ENCODE measurements at places on chromosomes 7 and 10.

DNA sequence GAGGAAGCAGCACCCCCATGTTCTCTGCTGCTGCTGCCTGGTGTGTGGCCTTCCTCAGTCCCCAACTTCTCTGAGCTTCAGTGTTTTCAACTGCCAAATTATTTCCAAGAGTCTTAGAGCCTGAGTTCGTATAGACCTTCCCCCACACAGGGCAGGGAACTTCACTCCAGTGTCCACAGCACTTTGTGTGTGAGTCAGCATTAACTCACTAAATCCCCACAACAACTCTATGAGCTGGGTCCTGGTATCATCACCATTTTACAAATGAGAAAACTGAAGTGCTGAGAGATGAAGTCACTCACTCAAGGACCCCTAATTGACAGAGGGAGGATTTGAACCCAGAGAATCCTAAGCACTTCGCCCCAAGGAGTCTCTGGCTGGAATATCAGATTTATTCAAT, 48.3 kb downstream of the ADCYAP1R1 start:
- DNase-seq: no peak

DNA sequence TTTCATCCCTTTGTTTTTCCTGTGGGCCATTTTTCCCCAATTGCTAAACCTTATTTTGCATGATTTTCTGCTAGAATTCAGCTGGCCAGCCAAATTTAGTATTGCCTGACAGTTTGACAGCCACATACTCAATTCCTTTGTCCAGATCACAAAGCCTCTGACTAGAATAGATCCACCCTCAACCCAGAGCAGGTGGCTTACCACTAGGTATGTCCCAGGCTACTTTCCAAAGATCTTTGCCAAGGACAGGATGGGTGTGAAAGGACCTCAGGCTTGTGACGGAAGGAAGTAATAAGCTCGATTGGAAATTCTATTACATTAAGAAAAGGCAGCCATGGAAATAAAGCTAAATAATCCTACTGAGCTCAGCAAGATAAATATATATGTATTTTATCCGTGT, 50.6 kb upstream of the AGK start:
- DNase-seq: no peak

DNA sequence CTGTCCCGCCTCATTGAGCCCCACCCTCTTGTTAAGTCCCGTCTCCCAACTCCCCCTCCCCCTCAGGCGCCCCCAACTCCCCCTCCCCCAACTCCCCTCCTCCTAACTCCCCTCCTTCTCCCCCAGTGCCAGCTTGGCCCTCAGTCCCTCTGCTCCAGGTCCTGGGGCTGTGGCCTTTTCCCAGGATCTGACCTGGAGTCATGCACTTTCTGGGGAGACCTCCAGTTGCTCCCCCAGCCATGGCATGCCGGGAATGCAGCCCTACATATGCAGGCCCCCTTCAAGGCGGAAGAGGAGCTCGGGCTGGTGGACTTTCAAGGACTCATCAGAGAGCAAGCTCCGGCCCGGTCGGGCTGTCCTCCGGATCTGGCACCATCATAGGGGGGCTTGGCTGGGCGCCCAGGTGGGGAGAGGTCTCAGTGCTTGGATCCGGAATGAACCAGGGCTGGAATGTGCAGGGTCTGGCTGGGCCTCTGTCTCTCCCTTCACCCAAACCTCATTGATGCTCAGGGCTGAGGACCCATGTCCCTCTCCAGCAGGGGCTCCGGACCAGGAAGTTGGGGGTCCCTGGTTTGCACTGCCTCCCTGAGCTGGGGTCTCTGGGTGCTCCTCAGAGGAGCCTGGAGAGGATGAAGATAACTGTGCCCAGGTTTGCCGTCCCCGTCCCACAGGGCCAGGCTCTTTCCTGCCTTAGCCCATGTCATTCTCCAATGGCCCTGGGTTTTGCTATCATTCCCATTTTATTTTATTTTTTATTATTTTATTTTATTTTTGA, 41.1 kb downstream of the TMEM270 start:
- no peak for DNase-seq

DNA sequence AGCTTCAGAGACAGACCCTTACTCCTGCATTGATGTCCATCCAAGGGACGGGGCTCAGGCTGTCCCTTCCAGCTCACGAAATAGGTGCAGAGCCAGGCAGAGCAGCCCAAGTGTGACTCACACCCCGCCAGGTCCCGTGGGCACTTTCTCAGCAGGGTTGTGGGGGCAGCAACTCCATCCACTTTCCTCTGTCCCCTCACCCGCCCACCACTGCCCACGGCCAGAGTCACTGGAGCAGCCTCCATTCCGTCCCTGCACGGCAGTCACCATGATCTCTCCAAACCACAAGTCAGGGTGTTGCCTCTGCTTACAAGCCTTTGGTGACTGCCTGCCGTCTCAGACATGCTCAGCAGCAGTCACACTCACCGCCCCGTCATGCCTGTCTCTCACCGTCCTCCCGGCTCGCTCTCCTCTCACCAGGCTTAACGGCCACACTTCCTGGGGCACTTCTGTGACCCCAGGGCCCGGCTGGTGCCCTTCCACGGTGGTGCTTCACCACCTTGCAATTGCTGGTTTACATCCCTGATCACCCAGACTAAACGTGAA, 39.3 kb downstream of the CALML3 start:
- no peak for DNase-seq

DNA sequence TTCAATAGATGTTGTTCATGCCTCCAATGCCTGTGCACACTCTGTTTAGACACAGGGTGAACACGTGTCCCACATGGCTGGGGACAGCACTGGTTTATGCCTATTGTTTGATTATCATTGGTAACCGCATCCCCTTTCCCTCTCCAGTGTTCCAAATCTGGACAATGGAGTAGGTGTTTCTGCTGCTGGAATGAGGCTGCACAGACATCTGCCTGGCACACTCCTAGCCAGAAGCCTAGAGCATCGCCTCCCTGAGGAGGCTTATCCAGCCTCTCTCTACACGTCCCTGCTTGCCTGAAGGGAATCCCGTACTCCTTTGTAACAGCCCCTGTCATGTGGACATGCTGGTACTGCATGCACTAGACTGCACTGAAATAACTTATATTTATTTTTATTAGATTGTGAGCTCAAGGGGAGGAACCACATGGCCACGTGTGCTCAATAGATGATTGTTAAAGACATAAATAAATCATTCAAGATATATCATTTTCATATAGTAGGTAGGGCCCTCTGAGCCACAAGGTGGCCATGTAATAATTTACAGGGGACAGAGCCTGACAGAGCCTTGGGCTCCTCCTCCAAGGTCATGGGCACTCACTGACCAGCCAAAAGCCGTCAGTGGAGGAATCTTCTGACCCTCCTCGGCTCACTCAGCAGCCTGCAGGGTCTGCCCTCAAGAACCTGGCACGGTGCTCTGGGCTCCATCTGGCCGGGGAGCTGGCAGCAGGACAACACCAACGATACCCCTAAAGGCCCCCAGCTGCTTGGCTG, 310.9 kb upstream of the ZNF32 start:
- DNase-seq: no peak

GRCh38 chr7:29471444-29472138, 92.0 kb upstream of the PRR15 start:
- no peak for DNase-seq

DNA sequence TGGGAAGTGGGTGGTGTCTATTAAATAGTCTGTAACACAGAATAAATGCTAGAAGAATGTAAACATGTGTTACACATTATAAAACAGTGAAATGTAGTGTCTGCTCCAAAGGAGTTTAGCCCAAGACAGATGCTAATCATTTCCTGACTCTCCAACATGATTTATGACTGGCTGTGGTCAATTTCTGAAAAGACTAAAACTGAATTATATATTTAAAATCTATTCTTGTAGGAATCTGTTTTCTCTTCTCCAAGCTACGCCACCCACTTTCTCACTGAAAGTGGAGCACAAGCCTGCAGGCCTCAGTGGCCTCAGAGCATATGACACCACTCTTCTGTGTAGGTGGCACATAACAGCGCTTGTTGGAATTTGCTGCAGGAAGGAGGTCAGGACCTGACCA, 44.4 kb downstream of the CTTNBP2 start:
- no peak for DNase-seq

- no peak for DNase-seq
Observed at GRCh38 chr10:89391907-89392756, at the start of gene IFIT1. Gene IFIT1 (plus strand): TSS chr10:89392623. CDS start chr10:89392713, 90 bp downstream.

DNA sequence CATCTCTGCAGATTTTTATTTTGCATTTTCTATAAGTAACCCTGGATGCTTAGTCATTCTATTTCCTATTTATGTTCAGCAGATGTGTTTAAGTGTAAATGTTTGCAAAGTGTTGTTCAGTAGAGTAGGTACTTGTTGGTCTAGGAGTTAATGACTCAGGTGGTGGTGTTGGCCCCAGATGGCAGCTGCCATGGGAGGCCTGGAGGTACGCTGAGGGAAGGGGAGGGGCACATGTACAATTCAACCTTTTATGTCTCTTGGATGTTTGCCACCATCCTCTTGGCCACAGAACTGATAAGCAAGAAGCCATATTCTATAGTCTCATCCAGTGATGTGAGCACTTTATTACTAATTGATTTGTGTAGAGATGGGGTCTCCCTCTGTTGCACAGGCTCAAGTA, 68.1 kb upstream of the SLC39A12 start:
- DNase-seq: no peak

- no peak for DNase-seq
Observed at GRCh38 chr7:44629829-44630522, 23.5 kb downstream of the OGDH start.

DNA sequence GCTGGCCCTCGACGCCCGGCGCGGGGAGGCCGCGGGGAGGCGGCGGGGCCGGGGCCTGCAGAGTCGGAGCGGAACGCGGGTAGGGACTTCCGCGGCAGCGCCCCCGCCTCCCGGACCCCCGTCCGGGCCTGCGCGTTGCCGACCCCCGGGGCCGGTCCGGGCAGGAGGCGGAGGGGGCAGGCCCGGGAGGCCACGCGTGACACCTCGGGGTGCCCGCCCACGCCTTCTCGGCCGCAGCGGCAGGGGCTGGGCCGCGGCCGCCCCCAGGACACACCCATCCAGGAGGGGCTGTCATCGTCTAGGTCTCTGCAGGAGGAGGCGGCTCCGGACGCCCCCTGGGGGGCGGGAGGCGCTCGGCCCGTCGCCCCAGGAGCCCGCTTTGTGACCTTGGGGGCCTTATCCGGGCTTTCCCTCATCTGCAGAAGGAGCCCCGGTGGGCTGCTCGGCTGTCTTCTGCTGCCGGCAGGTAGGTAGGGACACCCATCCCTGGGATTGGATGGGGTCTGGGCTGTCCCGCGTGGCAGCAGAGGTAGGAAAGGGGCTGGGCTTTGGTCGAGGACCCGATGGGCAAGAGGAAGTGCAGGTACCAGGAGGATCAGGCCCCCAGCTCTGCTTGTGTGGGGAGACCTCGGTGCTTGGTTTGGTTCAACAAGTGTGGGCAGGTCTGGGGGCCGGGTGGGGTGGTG, 569 bp downstream of the ZNF316 start:
- peak; percentile 10 for DNase-seq

GRCh38 chr10:93026072-93026471, 34.5 kb upstream of the CYP26C1 start:
- no peak for DNase-seq

DNA sequence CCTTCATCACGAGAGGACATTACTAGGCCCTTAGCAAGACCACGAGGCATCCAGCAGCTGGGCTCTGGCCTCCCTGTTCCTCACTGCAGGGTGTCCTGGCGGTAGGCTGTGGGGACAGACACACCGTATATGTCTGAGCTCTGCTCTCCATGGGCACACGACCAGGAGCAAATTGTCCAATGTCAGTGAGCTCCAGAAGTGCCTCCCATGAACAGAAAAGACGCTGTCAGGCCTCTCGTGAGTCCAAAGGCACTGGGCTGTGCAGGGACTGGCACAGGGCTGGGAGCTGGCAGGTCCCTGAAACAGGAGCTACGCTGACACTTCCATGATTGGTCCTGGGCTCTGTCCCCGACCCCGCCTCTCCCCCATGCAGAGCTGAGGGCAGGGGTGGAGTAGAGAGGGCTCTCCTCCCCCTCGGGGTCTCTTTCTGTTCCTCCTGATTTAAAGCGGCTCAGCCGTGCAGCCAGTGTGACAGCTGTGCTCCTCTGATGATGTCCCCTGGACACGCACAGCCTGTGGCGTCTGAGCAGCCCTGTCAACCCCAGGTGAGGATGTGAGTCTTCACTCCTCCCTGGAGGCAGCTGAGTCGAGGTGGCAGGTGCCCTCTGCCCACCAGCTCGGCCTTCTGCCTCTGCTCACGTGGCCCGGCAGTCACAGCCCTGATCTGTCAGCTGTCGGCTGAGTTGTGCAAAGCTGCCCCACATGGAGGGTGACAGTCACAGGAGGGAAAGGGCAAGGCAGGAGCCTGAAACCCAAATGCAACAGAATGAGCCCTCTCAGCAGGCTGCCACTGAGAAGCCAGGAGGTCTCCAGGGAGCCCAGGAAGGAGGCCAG, 13.0 kb downstream of the ANTXRL start:
- DNase-seq: no peak

- no peak for DNase-seq
Observed at GRCh38 chr7:155377838-155378579, 79.9 kb upstream of the EN2 start.

GRCh38 chr7:2508327-2509215, 11.0 kb upstream of the LFNG start:
- DNase-seq: peak; percentile 57

- no peak for DNase-seq
Observed at GRCh38 chr7:13743226-13743625, 246.2 kb downstream of the ETV1 start.

DNA sequence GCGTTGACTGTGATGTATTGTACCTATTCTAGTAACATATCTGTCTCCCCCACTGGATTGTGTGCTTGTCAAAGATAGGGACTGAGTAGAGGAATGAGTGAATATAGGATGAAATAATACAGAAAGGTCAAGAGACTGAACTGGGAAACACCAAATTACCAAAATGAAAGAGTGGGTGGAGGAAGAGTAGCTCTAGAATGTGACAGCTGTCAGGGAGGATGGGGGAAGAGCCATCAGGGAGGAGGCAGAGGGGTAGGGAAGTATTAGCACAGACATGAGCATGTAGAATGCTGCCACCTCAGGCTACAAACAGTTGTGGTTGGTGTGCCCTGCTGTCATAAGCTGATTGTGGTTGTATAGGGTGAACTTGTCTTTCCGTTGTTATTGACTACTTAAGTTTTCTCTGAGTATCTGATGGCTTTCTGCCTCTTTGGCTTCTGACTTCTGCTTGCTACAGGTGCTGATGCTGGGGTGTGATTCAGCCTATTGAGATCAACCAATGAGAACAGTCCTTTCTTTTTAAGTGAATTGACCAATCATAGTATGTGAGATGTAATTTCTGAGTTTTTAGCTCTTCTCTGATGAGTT, 5.6 kb downstream of the CCSER2 start:
- peak; percentile 47 for DNase-seq

- no peak for DNase-seq
Observed at GRCh38 chr10:17181751-17182150, 19.7 kb downstream of the TRDMT1 start.

DNA sequence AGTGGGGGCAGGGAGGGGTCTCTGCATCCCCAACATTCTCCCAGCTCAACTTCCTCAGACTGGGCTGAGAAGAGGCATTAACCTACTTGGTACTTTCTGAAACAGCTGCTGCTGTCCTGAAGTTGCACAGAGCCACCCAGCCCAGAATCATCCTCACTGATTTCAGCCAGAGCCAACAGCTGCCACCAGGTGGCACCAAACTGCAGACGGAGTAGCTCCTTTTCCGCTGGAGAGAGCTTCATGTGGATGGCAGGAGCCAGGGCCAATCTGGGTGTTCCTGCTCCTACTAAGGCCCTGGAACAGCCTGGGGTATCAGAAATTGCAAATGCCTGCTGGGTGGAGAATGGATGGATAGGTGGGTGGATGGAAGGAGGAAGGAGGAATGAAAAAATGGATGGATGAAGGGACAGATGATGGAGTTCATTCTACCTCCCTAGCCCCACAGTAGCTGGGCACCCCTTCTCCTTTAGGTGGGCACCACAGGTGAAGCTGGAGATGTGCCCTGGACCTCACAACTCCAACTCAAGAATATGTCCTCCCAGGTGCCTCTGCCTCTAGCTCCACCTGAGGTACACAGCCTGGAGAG, 11.8 kb upstream of the DRGX start:
- DNase-seq: peak; percentile 34

All from activated CD4-positive, CD25-positive, alpha-beta regulatory T cell treated with anti-CD3 and anti-CD28 coated beads, Interleukin-2, amount 50 U/mL, for 16 hours (primary cell).